Esophagus mucosa (tissue), 1 donor: ENCODE measurements at places on chromosomes 7 and 10. TPM values are rescaled to one million over a fixed set of nuclear protein-coding genes. Genes with fewer than 3 reads are reported as not detected.

GRCh38 chr10:12287772-12288171 lies 61.6 kb upstream of the CAMK1D start:
- ATAC-seq, result peak; percentile 39

The AGAP4 gene
- 8.1 TPM for total RNA-seq

The FKBP9 gene
- total RNA-seq, result 62.9 TPM

- ATAC-seq, result peak; percentile 10
These were observed 415.3 kb downstream of the DNAJB6 start for GRCh38 chr7:157751951-157752673.

GRCh38 chr7:143886826-143887477 lies 15.0 kb downstream of the TCAF1 start:
- ATAC-seq, result no peak
